ENCODE measurements at places on chromosomes 13 and 19.

DNA sequence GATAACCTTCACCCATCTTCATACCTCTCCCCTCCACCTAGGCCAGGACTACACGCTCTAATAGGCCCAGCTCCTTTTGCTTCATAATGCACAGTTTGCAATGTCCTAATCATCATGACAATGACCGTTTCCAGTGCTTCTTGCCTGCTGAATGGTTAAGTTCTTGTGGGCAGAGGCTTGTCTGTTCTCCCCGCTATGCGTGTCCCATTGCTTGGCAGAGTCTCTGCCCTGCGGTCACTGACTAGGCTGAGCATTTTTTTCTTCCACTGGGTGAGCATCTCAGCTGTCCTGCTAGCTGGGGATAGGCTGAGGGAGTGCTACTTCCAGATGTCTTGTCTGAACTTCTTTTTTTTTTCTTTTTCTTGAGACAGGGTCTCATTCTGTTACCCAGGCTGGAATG, 314.7 kb downstream of the UQCRFS1 start:
- H3K27ac ChIP-seq = no peak overlapping the region
- H3K4me1 ChIP-seq = no peaks in the 10 kb centered on the region
- no peak overlapping the region for H3K4me3 ChIP-seq

- no peak overlapping the region for H3K4me3 ChIP-seq
- DNase-seq = no peak
- H3K27ac ChIP-seq = no peak overlapping the region
- H3K4me1 ChIP-seq = peaks cover 16% of the 10 kb centered on the region
- H3K27me3 ChIP-seq = no peaks in the 10 kb centered on the region
These were observed 2.9 kb upstream of the MAP1S start for GRCh38 chr19:17716309-17716929.

DNA sequence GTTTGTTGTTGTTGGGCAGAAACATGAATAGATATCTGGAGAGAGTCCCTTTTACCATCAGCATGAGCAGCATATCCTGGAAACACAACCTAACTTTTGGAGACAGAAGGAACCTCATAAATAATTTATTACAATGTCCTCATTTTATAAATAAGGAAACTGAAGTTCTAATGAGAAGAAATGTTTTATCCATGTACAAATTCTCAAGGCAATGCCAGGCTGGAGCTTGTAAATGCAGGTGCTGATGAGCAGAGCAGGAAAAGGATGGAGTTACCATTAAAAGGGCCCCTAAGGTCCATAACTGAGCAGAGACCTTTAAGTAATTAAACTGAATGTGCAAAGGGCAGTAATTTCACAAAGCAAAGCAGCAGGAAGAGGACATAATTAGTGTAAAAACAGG, 17.3 kb downstream of the LCP1 start:
- H3K36me3 ChIP-seq = no peaks in the 10 kb centered on the region
- H3K4me1 ChIP-seq = no peaks in the 10 kb centered on the region
- DNase-seq = no peak
- H3K27me3 ChIP-seq = no peaks in the 10 kb centered on the region
- H3K4me3 ChIP-seq = no peak overlapping the region
- no peak overlapping the region for H3K27ac ChIP-seq

GRCh38 chr19:10113592-10113963, 2.1 kb downstream of the P2RY11 start:
- no peak overlapping the region for H3K4me3 ChIP-seq
- no peak for DNase-seq
- H3K27me3 ChIP-seq = no peaks in the 10 kb centered on the region
- no peaks in the 10 kb centered on the region for H3K4me1 ChIP-seq
- no peaks in the 10 kb centered on the region for H3K36me3 ChIP-seq

Measured in ovary (tissue), 10 donors.